ENCODE measurements at places on chromosomes 5 and 9. TPM values are rescaled to one million over a fixed set of nuclear protein-coding genes. Genes with fewer than 3 reads are reported as not detected.
A peak's percentile ranks its signal among the peaks of the same experiment; 100 is the strongest.

DNA sequence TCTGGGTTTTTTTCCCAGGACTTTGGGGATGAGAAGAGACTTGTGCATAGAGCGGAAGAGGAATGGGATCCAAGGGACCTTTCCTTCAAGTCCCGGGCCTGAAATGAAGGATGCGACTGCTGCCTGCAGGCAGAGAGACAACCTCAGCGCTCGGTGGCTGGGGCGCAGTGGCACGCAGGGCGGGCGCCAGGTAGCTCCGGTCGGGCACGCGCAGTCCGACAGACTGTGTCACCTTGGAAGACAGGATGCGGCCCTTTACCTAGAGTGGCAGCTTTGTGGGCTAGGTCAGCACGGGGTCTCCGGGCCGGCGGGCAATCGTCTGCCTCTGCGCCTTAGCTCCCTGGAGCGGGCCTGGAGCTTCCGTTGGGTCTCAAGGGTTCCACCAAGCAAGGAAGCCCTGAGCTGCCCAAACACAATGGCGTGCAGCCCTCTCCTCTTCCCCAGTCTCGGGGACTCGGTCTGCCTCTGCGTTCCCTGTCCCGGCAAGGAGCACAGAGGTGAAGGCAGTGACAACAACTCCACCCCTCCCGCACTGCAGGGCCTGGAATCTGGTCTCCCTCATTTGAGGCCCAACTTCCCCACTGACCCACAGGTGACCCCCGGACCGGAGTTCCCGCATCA lies 6.0 kb downstream of the BARX1 start:
- no peak for DNase-seq

- DNase-seq, result no peak
These were observed 64.2 kb downstream of the SLC25A46 start for GRCh38 chr5:110802998-110803397.

- DNase-seq, result no peak
These were observed 184.6 kb downstream of the ACTL7B start for GRCh38 chr9:108671176-108671575.

GRCh38 chr5:10459080-10460055 lies 17.7 kb downstream of the ROPN1L start:
- no peak for DNase-seq

DNA sequence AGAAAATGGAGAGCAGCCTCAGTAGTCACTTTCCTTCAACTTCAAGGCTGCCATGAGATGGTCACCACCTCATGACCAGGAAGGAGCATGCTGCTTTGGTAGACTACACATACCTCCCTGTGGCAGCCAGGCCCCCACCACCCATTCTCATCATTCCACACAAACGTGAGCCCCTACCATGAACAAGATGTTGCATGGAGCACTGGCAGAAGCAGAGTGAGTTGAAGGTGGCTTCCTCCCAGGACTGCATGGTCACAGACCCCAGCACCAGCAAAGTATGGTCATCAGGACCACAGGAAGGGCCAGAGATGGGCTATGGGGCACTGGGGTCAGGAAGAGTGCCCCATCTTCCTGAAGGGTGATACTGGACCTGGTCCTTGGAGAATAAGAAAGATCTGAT lies 65.5 kb upstream of the FOXE1 start:
- no peak for DNase-seq

GRCh38 chr9:78713614-78714405 lies 416.9 kb downstream of the PSAT1 start:
- no peak for DNase-seq

DNA sequence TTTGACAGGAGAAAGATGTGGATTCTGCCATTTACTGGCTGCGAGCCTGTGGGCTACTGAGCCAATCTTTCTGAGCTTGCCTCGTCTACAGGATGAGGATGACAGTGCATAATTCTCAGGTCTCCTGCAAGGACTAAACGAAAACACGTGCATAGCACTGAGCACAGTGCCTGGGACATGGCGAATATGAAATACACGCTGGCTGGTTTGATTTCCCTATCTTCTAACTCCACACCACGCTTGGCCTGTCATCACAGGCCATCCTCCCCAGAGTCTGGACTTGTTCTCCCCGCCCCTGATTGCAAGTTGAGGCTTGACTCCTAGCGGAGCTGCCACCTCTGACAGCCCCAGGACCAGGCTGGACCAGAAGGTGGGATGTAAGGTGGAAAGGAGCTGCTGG lies 37.9 kb downstream of the ARPC5L start:
- no peak for DNase-seq

DNA sequence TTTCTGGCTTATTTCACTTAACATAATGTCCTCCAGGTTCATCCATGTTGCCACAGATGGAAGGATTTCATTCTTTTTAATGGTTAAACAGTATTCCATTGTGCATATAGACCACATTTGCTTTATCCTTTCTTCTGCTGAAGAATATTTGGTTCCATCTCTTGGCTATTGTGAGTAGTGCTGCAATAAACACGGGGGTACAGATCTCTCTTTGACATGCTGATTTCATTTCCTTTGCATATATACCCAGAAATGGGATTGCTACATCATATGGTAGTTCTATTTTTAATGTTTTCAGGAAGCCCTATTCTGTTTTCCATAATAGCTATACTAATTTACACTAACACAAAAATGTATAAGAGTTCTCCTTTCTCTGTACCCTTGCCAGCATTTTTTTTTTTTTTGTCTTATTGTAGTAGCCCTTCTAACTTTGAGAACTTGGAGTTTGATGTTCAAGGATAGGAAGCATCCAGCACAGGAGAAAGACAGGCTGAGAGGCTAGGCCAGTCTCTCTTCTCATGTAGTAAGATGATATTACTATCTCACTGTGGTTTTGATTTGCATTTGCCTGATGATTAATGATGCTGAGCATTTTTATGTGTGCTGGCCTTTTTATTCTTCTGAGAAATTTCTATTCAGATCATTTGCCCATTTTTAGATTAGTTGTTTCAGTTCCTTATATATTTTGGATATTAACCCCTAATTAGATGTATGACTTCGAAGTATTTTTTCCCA lies 592.2 kb upstream of the ZNF608 start:
- no peak for DNase-seq

GRCh38 chr5:76046741-76047140 lies 36.4 kb upstream of the SV2C start:
- no peak for DNase-seq

DNA sequence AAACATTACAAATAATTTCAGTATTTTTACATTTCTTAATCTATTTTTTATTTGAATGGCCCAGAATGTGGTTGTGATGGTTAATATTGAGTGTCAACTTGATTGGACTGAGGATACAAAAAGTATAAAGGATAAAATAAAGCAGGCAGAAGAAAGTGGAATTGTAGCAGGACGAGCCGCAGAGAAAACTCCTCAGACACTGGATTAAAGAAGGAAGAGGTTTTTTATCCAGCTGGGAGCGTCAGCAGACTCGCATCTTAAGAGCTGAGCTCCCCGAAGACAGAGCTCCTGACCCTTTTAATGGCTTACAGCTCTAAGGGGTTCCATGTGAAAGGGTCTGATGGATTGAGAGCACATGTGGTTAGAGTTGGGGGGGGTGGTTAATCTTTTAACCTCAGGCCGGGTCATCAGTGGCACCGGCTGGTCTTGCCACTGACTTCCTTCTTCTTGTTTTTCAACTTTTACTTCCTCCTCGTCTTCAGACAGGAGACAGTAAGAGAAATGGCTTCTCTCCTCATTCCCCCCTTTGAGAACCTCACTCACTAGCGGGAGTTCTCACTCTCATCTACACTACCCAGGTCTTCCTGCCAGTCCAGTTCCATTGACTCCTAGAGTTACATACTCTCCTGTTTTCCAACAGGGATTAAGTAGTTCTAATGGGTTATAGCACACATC lies 80.0 kb downstream of the TMEM161B start:
- no peak for DNase-seq

- no peak for DNase-seq
These were observed 37.4 kb downstream of the PRRX2 start for GRCh38 chr9:129702589-129703520.

- DNase-seq, result no peak
These were observed 603.3 kb downstream of the EFNA5 start for GRCh38 chr5:107067395-107067794.

DNA sequence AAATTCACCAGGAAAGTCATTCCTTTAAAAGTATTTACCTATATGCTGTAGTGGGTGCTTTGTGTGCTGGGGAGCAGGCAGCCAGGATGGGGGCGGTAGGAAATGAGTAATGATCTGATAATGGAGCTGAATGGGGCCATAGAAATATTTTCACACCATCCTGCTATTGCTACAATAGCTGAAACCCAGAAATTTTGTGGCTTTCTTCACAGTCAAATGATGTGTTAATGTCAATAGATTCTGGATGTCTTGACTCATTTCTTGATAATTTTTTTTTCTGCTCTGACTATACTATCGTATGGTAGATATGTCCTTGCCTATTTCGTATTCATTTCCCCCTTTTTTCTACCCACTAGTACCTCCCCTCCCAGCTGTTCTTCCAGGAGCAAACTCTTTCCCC lies 59.5 kb downstream of the RORB start:
- no peak for DNase-seq

DNA sequence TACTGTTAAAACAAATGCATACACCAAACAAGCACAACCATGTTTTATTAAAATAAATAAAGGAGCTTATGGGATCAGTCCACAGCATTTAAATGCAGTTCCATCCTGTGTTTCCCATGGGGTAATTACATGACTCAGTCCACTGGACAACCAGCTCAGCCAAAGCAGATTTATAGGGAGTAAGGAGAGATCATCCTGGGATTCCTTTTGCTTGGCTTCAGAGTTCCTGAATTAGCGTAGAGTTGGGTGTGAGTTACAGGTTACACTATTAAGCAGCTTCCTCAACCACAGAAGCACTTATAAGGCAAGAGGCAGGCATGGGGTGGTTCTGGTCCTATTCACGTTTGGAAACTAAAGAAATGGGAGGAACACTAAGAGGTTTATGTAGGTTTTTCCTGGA lies 381.1 kb upstream of the ACTBL2 start:
- no peak for DNase-seq

DNA sequence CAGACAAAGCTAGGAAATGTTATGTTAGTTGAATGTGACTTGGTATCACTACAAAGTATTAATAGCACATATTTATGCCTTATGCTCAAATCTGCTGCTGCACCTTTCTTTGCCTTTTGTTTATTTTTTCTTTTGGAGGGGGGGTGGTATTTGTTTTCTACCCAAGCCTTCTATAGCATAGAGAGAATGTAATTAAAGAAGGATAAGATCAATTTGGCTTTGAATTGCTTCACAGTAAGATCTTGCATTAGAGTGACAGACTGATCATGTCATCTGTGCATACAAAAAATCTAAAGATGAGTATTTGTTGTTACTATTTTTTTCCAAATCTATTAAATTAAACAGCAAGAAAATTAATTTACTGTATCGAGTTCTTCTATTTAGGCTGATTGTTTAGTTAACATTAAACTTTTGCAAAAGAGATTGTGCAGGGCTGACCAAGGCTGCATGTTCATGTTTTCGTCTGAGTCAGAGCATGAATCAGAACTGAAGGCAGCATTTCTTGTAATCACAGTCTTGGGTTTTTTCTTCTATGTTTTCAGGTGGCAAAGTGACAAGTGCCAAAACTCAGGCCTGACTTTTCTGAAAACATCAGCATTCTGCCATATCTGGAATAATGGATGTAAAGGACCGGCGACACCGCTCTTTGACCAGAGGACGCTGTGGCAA lies 1007.1 kb upstream of the WWC1 start:
- DNase-seq, result no peak

DNA sequence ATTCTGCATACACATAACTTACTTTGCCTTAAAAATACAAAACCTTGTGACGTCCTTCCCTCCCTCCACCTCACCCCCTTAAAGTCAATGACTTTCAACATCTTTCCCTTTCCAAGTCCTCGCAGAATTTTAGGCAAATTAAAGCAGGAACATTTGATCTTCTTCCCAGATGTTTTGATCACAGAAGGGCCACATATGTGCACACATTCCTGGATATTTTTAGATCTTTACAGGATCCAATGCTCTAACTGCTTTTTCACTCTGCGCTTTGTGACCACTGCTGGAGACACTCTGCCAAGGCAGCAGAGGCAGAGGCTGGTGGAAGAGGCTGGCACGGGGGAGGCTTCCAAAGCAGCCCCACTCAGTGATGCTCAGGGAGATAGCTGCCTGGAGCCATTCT lies 130.7 kb downstream of the SEC61B start:
- no peak for DNase-seq

GRCh38 chr9:111659691-111660090 lies 1.7 kb upstream of the GNG10 start:
- no peak for DNase-seq

GRCh38 chr5:133527311-133527710 lies 85.0 kb downstream of the FSTL4 start:
- DNase-seq, result peak; percentile 25

DNA sequence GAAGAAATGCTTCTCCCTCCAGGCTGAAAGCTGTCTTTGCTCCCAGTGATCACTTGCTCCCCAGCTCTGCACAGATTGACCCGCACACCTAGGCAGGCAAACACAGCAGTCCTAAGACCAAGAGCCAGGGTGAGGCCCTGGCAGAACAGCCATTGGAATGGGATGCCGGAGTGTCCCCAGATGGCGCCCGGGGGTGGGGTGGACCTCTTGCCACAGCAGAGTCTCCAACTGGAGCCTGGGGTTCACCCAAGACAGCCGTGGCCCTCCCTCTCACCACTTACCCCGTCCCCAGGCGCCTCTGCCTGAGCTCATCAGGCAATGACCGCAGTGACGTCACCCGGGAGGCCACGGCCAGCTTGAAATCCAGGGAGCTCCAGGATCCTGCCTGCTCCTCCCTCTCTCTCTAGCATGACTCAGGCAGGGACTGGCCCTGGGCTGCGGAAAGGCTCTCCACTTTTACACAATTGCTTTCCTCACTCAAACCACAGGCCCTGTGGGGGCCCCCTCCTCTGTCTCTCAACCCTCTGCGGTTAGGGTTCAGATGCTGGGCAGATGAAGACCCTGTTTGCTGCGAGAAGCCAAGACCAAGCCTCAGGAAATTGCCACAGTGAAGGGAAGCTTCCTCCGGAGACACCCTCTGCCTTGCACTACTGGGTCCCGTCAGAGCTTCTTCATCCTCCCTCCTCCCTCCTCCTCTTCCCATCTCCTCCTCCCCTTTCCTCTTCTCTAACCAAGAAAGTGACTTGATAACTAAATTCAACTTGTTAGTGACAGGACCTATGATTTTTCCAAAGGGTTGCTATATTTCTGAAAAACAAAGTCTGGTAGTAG lies 24.3 kb upstream of the PTGES start:
- peak; percentile 74 for DNase-seq

FLT4 gene
- total RNA-seq, result 18.2 TPM

OR13C9 gene
- 0.37 TPM for total RNA-seq

ODF2 gene
- total RNA-seq, result 27.5 TPM

TEX10 gene
- total RNA-seq, result 43.0 TPM

PCDHB8 gene
- total RNA-seq, result 1.6 TPM

CCDC180 gene
- 10.0 TPM for total RNA-seq

ARAP3 gene
- total RNA-seq, result 9.8 TPM

ZCCHC10 gene
- 24.1 TPM for total RNA-seq

RGS7BP gene
- total RNA-seq, result 4.3 TPM

GOLGA2 gene
- total RNA-seq, result 147 TPM

OR1J1 gene
- total RNA-seq, result not detected

Data from urinary bladder (tissue), 4 donors.